Forelimb muscle (tissue), 1 donor: ENCODE measurements at places on chromosomes 2 and 18. TPM values are rescaled to one million over a fixed set of nuclear protein-coding genes. Genes with fewer than 3 reads are reported as not detected.

DNA sequence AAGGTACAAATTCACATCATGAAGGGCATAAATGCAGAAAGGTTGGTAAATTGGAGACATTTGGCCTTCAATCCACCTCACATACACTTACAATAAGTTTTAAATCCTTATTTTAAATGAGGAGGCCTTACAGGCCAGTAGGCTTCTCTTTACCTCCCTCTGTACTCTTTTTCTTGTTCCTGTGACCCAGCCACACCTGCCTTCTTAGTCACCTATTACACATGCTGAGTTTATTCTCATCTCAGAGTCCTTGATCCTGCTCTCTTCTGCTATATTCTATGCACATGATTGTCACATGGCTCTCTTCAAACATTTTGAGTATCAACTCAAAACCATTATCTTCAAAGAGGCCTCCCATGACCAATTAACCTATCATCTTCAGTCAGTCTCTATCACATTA lies 491.5 kb downstream of the SATB2 start:
- no peak for DNase-seq

DNA sequence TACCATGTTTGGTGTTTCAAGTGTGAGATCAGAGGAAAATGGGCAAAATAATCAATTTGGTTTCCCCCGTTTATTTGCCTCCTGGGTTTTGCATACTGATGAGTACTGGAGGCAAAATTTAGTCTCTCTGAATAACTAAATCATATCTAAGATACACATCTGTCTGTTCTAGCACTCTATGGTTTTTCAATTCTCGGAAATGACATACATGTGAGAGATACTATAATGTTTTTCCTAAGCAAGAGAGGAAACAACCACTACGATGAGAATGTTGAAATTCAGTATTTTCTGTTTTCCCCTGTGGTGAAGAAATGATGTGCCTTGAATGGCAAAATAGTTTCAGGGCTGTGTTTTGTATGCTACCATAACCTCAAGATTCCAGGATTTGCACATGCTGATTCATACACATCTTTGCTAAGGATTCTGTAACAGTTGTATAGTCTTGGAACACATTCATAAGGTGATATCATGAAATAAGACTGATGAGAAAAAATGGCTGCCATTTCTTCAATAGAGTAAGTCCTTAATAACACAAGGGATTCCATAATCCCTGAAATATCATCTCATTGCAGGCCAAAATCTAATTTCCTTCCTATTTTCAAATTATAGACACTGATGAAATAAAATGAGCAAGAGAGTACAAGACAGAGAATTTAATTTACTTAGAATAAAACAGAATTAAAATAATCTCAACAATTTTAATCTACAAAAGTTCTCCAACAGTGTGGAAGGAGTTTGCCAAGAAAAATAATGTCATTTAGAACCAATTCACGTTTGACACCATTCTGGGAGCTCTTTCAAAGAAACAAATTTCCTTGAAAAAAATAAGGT lies 316.6 kb downstream of the FIGN start:
- no peak for DNase-seq

DNA sequence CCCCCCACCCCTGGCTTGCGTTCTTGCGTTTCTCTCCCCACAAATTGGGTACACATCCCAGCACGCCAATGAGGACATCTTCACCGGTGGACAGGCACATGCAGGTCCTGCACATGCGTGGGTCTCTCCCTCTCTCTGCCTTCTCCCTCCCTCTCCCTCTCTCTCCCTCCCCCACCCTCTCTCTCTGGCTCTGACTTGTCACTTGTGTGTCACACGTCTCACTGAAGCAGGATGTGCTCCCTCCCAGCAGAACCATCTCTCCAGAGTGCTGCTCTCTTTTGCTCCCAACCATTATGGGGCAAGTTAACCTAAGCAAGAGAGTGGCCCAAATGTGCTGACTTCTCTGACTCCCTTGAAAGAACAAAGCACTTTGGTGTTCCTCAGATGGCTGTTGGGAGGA lies 120.8 kb upstream of the CAB39 start:
- DNase-seq = no peak

- DNase-seq = no peak
Measured at GRCh38 chr2:96685577-96686459, 43.3 kb downstream of the FER1L5 start.

GRCh38 chr2:104755026-104755878 lies 98.7 kb upstream of the POU3F3 start:
- DNase-seq = no peak

GRCh38 chr2:98772536-98772935 lies 41.6 kb upstream of the MGAT4A start:
- DNase-seq = no peak

- DNase-seq = no peak
Measured at GRCh38 chr2:191815010-191815409, 31.9 kb downstream of the CAVIN2 start.

GRCh38 chr2:3575534-3576262 lies 638 bp downstream of the RPS7 start:
- DNase-seq = no peak

SPATA3 gene
- not detected for polyA plus RNA-seq

CPO gene
- 0.38 TPM for polyA plus RNA-seq

MAPRE3 gene
- 28.0 TPM for polyA plus RNA-seq
